Posterior vena cava (tissue), 2 donors: ENCODE measurements at places on chromosomes 3 and 15. TPM values are rescaled to one million over a fixed set of nuclear protein-coding genes. Genes with fewer than 3 reads are reported as not detected.

- no peak for DNase-seq
Observed at GRCh38 chr3:134449951-134450350, 35.8 kb downstream of the ANAPC13 start.

DNA sequence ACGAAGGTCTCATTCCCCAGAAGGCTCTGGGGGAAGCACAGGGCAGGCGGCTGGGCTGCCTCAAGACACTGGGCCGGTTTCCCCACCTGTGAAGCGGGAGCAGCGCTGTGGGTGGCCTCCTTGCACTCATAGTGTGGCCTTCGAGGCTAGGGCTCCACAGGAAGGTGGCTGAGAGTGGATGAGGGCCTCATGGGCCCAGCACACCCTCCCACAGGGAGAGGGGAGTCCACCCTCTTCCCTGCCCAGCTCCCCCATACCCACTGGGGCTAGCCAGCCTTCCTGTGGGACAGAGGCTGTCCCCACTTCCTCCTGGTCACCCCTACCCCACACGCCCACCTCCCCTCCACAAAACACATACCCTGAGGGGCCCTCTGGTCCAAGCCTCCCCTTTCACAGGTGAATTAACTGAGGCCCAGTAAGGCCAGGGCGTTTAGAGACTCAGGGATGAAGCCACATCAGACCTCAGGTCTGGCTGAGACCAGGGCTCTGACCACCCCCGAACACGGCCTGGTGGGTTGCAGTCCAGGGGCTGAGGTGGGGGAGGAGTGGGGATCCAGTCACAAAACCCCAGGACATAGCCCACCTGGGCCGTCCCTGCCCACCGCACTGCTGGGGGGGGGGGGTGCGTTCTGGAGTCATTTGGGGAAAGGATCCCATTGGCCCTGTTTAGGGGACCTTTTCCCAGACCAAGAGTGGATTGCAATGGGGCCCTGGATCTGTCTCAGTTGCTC is 1.1 kb downstream of the ANPEP start:
- DNase-seq, result no peak

GRCh38 chr3:10523561-10523960 is 18.2 kb upstream of the ATP2B2 start:
- DNase-seq, result no peak

DNA sequence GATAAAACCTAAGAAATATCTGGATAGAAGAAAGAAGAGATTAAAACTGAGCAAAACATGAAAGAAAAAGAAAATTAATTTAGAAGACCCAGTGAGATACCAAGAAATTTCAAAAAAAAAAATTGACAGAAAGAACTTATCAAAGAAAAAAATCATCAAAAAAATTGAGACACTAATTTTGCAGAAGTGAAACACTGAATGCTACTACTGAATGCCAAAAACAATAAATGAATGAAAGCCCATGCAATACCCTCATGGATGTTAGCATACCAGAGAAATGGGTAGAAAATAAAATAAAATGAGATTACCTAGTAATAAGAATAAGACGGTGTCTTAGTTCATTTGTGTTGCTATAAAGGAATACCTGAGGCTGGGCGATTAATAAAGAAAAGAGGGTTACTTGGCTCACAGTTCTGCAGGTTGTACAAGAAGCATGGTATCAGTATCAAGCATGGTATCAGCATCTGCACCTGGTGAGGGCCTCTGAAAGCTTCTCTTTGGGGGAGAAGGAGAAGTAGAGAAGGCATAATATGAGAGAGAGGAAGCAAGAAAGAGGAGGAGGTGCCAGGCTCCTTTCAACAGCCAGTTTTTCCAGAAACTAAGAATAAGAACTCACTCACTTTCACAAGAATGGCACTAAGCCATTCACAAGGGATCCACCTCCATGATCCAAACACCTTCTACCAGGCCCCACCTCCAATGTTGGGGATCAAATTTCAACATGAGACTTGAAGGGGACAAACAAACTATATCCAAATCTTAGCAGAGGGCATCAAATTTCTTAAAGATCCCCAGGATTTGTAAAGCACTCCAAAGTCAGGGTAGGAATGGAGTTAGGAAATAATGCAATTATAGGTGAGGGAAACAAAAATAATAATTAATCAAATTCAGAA is 73.2 kb downstream of the BTLA start:
- no peak for DNase-seq

DNA sequence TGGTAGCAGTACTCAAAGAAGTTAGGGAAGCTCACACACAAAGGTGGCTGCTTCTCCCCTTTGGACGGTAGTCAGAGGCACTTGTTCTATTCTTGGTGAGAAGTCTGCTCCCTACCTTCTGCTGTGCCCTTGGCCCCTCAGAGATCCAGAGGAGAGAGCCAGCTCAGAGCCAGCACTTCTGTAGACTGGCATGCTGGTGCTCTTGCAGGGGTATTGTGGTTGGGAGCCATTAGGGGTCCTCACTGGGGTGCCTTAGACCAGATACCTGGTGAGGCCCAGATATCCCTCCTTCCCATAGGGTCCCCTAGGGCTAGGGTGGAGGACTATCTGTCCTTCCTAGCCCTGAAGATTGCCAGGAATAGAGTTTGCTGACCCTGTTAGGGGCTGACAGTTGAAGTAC is 140.6 kb downstream of the EEFSEC start:
- DNase-seq, result no peak

DNA sequence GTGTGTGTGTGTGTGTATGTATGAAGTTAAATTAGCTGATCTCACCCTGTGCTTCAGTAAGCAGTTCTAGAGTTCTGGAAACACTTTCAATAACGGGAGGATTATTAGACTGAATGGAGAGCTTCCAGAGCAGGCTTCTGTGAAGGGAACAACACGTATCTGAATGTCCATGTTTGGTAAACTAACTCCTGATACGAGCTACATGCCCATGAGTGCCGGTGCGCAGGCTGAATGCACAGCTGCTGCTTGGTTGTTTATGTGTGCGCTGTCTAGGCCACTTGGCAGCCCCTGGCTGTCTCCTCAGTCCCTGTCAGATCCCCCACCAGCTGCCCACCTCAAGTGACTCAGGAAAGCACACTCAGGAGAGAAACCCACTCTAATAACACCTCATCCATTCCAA is 137.0 kb downstream of the EPHB1 start:
- no peak for DNase-seq

- no peak for DNase-seq
Observed at GRCh38 chr15:70014331-70014730, 83.4 kb downstream of the TLE3 start.

GRCh38 chr15:74530771-74531143 is 10.3 kb upstream of the ARID3B start:
- DNase-seq, result no peak

- DNase-seq, result no peak
Observed at GRCh38 chr3:186950402-186951093, 20.2 kb downstream of the ST6GAL1 start.

DNA sequence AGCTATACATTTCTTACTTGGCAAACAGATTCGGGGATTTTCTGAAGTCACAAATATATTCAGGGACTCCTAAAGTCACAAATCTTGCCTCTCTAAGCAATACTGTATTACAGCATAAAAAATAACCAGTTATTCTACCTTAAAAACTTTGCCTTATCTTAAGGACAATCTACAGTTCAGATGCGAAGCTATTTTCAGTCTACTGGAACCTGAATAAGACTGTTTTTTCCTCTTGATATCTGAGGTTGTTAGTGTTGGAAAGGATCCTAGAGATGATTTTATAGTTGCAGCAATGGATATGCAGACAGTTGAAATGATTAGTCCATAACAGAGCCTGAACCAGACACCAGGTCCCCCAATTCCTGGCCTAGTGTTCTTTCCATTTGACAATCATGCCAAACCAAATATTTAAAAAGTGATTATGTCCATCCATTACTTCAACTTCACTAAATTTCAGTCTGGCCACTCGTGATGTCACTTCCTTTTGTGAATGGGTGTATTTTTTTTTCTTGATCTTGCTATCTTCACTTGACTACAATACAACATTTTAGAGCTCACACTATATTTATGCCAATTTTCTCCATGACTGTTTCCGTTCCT is 1.8 kb downstream of the HDGFL3 start:
- DNase-seq, result no peak

DNA sequence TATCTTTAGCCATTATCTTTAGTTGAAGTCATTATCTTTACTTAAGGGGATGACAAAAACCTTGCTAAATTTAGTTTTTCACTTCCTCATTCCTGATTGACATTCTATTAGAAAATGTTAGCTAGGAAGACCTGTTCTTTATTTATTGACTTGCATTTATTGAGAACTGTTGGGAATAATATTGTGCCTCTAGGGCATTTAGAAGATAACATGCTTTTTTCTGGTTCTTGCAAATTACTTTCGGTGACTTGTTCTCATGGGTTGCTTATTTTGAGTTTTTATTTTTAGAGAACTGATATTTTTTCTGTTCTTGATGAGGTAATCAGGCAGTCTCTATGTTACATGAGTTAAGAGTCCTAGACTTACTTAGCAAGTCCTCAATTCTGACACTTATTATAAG is 48.3 kb upstream of the CTDSPL start:
- DNase-seq, result no peak

DNA sequence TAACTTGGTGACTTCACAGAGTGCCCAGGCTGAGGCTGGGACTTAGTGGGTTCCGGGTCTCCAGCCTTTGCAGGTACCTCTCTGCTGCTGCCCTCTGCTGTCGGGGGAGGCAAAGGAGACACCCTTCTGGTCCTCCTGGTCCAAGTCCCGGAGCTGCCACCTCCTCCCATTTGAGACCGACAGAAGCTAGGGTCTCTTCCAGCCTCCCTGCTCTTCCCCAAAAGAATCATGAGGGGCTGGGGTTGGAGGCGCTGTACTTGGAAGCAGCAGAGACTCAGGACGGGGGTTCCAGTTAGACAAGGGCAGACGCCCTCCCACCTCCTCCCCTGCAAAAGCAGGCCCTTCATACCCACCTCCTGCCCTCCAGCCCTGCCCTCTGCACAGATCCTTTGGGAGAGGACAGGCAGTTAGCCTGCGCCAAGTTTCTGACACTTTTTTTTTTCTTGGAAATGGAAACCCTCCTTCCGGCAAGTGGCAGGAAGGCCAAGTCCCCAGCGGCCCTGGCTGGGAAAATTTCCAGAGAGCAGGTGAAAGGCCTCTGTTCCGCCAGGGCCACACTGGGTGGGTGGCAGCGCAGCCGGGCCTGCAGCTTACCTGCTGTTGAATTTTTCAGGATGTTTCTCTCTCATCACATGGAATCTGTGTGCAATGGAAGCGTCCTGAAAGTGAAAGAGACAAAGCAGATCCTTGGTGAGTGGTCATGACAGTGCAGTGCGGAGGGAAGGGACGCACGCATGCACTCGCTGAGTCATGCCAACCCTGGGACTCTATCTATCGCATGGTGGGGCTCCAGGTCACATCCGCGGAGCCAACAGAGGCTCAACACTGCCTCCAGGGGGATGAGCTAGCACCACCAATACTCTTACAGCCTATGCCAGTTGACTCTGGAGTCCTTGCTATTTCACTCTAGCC is 119.9 kb downstream of the DGKG start:
- DNase-seq, result peak; percentile 92

CPLX3 gene
- total RNA-seq, result not detected

UMPS gene
- 15.5 TPM for total RNA-seq

DET1 gene
- 3.1 TPM for total RNA-seq
